ENCODE measurements at places on chromosomes 4 and X.

- no peak for DNase-seq
Measured at GRCh38 chrX:119728487-119728886, 29.9 kb upstream of the SOWAHD start.

GRCh38 chr4:15400981-15401671, 26.7 kb upstream of the C1QTNF7 start:
- no peak for DNase-seq

DNA sequence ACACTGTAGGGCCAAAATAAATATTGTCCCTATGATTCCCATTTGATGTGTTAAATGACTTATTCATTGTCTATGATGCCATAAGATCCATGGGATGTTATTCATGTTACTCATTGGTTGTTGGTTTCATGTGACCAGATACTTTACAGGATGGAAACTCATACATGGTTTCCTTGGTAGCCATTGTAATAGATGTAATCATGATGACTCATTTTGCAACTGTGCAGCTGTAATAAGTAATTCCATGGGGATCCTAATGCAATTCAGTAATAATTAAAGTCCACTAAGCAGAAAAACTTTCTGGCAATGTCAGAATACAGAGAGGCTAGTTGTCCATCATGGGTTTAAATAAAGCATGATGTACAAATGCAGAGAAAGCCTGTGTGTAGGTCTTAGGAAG, 389.7 kb upstream of the NR3C2 start:
- DNase-seq, result no peak

- DNase-seq, result no peak
Measured at GRCh38 chrX:72644946-72645345, 69.2 kb downstream of the PHKA1 start.

DNA sequence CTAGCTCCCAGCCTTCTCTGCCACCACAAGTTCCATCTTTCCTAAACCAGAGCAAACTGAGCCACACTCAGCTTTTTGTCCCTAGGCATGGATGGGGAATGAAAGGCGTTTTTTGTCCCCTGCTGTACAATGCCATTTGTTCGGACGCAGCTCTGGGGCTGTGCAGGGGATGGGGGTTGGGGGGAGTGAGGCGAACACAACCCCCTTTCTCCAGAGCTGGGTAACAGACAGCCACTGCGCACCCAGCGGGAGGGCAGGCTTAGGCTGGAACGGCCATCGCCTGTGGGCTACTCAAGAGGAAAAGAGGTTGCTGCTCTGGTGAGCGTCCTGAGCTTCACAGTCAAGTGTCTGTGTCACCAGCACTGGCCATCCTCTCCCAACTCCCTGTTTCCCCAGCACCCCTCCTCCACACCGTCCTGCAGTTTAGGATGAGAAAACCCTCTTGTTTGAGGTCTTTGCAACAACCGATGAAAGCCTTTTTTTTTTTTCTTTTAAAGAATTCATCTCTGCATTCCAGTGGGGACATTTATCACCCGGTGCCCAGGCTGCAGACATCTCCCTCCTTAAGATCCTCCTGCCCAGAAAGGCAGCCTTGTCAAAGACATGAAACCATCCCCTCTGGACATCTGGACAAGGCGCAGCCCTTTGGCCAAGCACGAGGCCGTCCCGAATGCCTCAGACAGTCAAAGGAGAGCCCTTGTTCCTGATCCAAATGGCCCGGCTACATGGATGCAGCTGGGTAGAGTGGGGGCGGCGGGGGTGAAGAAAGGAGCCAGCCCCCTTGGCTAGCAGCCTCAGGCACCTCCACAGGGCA, 419.6 kb downstream of the BCOR start:
- no peak for DNase-seq

DNA sequence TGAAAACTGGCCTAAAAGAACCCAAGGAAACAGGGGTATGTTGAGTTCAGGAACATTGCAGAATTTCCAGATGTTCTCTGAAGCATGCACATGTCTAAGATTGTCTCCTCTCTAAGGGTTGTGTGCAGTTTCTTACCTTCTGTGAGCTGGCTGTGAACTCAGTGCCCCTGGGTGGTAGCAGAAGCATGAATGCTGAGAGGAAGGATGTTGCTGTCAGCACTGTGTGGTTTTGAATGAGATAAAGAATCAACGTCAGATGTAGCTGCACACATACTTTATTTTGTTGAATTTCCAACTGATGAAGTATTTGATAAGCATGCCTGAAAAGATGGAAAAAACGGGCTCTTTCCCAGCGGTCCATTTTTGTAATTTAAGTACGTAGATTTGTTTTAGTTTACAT, 23.8 kb upstream of the CD38 start:
- DNase-seq, result no peak

Measured in activated T-cell treated with anti-CD3 and anti-CD28 coated beads for 1 hour (primary cell).